NCI-H1092 treated with DMSO at 0.1 percent for 48 hours (cell line): ENCODE measurements at places on chromosomes 16 and 17.

DNA sequence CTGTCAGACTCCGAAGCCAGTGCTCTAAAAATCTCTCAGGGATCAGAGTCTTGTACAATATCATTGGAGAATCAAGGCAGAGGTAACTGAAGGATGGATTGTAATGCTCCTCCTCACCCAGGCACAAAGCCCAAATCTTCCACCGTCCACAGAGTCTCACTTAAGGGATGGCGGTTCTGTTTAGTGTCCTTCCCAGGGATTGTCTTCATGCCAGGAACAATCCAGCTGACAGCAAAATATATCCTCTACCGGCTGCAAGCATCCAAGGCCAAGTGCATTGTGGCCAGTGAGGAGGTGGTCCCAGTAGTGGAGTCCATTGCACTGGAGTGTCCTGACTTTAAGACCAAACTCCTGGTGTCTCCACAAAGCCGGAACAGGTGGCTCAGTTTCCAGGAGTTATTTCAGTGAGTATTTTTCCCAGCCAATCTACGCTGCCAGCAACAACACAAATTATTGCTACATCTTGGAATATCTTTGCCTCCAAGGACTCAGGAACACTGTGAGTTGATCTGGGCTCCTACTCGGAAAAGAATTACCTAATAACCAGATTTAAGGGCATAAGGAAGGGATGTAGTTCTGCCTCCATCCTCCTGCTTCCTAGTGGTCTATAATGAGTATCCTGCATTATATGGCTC, 13.9 kb upstream of the ACSM1 start:
- DNase-seq = no peak

- no peak for DNase-seq
These were observed 13.1 kb upstream of the LASP1NB start for GRCh38 chr17:38912221-38912813.

DNA sequence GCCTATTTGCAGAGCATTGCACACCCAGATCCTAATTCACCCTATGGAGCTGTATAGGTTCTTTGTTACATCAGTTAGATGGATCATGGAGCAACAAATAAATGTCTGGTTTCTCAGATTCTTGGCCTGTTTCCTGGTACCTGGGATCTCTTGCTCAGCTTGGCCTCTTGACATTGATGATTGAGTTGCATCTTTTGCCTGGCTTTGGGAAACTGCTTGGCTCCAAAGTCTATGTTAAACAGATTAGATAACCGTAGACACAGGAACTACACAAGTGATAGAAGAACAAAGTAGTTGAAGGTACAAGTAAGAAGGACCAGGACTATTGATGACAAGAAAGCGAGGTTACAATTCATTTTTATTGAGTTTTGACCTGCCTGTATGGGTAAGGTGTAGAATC, 77.3 kb downstream of the TMEM100 start:
- no peak for DNase-seq

DNA sequence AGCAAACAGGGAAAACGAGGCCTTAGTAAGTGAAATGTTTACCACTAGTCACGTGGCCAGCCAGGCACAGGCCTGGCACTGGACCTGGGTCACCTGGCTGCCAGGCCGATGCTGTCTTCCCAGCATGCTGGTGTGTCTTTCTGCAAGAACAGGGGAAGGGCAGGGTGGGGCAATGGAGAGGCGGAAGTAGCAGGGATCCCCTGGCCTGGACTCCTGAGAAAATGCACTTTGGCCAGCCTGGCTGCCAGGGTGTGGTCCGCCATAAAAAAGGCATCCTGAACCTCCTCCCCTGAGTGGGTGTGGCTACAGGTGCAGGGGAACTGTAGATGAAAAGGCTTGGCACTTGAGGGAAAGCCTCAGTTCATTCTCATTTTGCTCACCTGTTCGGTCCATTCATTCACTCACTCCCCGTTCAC, 1.0 kb upstream of the ANKRD40CL start:
- DNase-seq = no peak

DNA sequence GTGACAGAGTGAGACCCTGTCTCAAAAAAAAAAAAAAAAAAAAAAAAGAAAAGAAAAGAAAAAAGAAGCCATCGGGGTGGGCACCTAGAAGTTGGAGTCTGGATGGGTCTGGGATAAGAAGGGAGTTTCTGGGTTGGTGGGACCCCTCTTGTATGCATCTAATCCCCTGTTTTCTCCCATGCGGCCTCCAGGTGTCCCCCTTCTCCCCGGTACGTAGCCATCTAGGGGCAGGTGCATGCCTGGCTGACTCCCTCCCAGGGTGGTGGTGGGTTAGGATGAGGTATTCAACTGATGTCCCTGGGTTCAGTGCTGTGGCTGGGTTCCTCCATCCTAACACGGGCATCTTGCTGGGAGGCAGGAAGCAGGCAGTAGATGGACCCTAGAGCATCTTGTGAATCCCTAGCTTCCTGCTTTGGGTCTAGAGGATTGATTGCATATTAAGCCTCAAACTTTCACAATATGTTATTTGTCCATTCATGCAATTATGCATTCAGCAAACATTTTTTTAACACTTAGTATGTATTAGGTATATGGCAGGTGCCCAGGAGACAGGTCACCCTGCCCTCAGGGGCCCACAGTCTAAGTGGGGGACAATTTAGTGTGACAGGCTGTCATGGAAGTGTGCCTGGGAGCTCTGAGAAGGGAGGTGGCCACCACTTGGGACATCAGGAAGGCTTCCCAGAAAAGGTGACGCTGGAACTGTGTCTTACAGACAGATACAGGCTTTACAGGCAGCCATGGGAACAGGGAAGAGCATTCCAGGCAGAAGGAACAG, 13.1 kb downstream of the FMNL1 start:
- peak; percentile 48 for DNase-seq

GRCh38 chr17:36507266-36507665, 20.8 kb downstream of the ZNHIT3 start:
- no peak for DNase-seq

GRCh38 chr16:78097548-78097947, 1.9 kb upstream of the WWOX start:
- DNase-seq = no peak

- no peak for DNase-seq
These were observed 1.2 kb downstream of the RABEP2 start for GRCh38 chr16:28923652-28924398.

GRCh38 chr17:79936641-79937381, 97.6 kb upstream of the CBX4 start:
- DNase-seq = no peak

GRCh38 chr16:50280932-50281331, 14.6 kb downstream of the ADCY7 start:
- DNase-seq = no peak

- DNase-seq = no peak
These were observed 64.5 kb downstream of the ASIC2 start for GRCh38 chr17:33228548-33228947.

DNA sequence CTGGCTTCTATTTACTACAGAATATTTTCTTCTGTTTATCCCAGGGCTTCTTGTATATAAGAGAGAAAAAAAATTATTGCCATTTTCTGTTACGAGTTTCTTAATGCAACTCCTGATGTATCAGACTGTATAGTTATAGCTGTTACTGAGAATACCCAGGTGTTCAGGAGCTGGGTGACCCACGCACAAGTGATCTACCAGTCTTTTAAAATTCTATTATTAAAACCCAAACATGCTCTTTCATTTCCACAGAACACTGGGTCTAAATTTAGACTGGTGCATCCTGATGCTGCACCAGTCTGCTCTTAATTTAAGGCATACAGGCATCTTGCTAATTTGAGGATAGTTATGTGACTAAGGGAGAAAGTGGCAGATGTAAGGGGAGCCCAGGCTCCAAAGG, 31.2 kb upstream of the NLRP1 start:
- no peak for DNase-seq

GRCh38 chr17:63967953-63968352, 4.8 kb downstream of the SCN4A start:
- DNase-seq = no peak

DNA sequence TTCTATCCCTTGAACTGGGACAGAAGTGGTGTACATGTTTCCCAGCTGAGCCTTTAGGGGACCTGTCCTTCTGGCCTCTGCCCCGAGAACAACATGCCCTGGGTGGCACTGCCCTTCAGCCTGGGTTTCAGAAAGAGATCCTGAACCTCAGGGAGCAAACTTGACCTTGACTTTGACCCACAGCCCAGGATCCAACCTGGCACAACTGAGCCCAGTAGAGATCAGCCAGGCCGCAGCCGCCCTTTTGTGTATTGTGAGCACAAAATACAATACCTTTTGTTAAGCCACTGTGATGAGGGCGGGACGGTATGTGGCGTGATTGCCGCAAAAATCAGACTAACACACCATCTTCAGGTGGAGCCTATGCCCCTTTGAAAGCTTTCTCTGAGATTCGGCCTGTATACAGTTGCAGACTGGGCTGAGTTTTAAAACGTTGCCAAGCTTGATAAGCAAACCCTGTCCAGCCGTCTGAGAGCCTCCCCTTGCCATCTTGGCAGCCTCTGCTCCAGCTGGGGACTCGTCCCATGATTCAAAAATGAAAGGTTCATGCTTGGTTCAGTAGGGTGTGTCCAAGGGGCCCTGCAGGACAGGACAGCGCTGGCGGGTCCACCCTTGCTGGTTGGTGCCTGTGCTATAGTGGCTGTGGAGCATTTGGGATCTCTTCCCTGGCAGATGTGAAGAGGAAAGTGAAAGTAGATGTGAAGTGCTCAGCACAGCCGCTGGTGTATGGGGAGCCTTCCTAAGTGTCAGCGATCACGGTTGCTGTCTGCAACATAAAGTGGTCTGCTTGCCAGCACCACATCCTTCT, 40.3 kb downstream of the FOXL1 start:
- no peak for DNase-seq

- DNase-seq = no peak
These were observed 1.5 kb downstream of the MRPL10 start for GRCh38 chr17:47829870-47830269.

DNA sequence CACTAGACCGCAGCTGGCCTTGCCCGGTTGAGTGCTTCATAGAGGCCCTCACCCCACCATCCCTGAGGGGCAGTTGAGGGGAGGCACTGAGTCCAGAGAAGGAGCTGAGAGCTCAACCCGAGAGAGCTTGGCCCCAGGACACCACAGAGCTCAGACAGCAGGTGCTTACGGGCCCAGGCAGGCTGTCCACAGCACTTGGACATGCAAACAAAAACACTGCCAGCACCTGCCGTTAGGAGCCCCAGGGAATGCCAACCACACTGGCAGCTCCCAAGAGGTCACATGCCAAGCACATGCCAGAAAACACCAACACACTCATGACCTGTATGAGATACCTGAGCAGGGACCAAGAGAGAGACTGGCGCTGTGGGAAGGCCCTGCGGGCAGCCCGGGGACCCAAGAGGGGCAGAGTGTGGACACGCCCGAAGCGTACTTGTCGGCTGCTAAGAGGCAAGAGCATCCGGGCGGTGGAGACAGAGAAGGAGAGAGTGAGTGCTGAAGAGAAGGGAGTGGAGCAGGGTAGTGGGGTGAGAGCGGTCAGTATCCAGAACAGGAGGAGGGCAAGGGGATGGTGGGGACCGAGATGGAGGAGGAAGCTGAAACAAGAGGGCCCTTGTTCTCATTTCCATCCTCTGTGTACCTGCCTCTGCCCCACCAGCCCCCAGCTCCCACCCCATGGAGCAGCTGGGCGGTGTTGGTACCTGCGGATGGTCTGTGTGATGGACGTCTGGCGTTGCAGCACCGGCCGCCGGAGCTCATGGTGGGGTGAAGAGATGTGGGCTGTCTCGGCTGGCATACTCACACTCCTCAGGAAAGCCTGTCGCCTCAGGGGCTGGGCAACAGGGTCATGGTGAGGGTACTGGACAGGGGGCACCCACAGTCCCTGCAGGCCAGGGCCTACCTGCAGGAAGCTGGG, 8.2 kb downstream of the RHBDF1 start:
- DNase-seq = peak; percentile 46

DNA sequence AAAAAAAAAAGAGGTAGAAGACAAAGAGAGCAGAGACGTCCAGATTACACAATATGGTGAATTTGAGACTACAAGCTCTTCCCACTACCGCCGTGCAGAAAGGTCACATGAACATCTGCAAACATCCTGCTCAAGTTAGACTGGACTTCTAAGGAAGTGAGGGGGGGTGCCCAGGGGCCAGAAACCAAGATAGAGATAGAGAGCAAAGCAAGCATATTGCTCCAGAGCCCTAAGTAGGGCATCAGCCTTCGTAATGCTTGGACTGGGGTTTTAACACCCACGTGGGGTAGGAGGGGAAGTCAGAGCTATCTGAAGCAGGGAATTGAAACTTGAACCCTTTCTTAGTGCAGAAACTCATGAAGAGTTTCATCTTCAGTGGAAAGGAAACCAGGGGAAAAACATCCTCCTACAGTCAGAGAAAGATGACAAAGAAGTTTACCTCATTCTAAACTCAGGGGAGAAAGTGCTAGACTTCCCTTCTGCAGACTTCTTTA, 8.7 kb downstream of the CLEC19A start:
- no peak for DNase-seq

- peak; percentile 55 for DNase-seq
These were observed 19.9 kb upstream of the RAB11FIP4 start for GRCh38 chr17:31371511-31372097.

DNA sequence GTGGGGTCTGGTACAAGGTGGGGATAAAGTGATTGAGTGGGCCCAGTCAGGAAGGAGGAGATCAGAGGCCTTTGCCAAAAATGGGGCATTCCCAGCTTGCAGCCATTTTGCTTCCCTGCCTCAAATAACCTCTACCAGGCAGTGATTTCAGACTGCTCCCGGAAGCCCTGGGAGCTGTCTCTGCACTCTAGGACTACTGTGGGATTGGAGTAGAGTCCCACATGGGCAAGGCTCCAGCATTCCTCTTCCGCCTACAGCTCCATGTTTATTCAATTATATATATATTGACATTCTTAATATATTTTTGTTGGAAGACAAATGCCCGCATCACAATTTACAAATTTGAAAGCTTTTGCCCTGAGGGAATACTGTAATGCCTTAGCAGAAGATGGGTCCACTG, 13.5 kb downstream of the SUPT6H start:
- no peak for DNase-seq

- DNase-seq = no peak
These were observed 37.4 kb downstream of the TOM1L2 start for GRCh38 chr17:17934806-17935205.

DNA sequence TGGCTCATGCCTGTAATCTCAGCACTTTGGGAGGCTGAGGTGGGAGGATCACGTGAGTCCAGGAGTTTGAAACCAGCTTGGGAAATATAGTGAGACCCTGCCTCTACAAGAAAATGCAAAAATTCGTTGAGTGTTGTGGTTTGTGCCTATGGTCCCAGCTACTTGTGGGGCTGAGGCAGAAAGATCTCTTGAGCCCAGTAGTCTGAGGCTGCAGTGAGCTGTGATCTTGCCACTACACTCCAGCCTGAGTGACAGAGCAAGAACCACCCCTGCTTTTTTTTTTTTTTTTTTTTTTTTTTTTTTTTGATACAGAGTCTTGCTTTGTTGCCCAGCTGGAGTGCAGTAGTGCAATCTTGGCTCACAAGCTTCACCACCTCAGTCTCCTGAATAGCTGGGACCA, 34.0 kb downstream of the ITGB3 start:
- no peak for DNase-seq

GRCh38 chr17:30782206-30782605, 42.3 kb downstream of the CRLF3 start:
- DNase-seq = no peak

DNA sequence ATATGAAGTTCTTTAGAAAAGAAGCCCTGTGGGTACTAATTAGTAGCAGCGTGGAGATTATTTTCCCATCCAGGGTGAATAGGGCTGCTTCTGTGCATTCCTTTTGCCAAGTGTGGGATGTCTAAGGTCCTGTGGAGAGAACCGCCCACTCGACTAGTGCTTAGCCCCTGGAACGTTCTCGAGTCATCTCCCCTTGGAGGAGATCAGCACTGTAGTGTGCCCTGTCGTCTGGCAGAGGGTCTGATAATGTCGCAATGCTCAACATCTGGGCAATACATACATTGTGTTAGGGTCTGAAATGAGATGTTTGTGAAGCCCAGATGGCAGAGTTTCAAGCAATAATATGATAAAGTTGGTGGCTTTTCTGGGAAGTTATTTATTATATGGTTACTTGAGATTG, 64.8 kb downstream of the SPECC1 start:
- DNase-seq = no peak
